Glutamatergic neuron (in vitro differentiated cells): ENCODE measurements at places on chromosomes 7 and 10. TPM values are rescaled to one million over a fixed set of nuclear protein-coding genes. Genes with fewer than 3 reads are reported as not detected.

Gene MYOZ1
- total RNA-seq, result 0.64 TPM

- DNase-seq, result no peak
Measured at GRCh38 chr10:11609492-11610093, 1.9 kb downstream of the USP6NL start.

DNA sequence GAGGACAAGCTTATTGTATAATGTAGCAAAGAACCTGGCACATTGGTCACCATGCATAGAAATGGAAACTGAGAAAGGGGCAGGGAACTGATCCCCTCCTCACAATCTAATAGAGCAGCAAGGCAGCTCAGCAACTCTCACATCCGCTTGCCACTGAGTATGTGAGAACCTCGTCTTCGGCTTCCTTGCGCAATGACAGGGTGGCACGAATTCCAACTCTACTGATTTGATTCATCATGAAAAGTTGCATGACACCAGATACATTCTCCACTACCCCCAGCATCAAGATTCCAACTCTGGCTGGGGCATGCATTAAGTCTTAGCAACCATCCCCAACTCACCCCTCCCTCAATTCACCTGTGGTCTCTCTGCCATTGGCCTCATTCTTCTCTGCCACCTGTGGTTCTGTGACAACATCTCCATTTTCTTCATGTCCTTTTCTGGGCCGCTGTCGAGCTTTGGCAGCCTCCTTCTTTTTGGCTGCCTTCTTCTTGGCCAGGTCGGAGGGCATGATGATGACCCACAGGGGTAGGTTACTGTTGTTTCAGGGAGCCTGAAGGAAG lies 976 bp downstream of the ABCF2 start:
- no peak for DNase-seq

Gene NCAPG2
- 27.2 TPM for total RNA-seq

- DNase-seq, result no peak
Measured at GRCh38 chr10:126716366-126716765, 45.9 kb upstream of the C10orf90 start.

DNA sequence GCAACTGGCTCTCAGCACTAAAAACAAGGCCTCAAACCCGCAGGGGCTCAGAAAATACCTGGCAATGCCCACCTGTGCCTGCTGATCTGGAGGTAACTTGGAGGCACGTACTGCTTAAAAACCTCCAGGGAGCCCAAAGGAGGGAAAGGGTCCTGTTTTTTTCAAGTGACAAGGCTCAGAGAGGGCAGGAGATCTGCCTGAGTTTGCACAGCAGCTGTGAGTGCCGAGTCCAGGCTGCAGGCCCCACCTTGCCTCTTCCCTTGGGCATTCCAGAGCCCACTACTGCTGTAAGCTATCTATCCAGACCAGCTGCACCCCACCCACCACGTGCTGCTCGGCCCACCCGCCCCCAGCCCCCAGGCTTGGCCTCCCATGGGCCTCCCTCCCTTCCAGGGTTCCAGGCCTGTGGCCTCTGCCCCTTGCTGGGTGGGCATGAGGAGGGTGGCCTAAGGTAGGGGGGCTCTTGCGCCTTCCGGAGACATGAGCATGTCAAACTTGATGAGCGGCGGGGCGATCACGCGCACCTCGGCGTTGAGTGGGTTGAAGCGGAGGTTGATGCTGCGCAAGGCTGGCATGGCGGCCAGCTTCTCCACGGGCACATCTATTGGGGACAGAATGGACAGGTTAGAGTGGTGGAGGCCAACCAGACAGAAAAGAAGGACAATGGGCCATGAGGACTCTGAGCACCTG lies 17.2 kb upstream of the NPFFR1 start:
- no peak for DNase-seq

GRCh38 chr7:142380069-142380468 lies 122.2 kb upstream of the PRSS58 start:
- peak; percentile 41 for DNase-seq

DNA sequence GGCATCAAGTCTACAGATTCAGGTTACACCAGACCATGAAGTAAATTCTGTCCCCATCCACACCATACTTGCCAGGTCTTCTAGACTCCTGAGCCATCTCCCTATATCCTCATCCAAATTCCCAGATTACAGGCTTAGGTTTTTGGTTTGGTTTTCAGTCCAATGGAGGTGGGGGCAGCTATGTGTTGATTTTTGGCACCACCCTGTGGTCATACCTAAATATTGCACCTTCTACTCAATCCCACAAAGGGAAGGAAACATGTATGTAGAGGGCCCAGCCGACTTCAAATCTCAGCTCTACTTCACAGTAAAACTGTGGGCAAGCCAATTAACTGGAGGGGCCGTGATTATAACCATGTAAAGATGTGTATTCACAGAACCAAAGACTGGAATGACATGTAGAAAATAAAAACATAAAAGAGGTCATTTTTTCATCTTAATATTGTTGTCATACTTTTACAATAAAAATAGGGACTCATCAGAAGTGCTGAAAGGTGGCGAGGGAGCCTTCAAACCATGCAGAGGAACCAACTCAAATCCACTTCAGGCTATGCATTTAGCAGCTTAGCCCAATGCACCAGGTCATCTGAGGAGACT lies 19.8 kb downstream of the ERCC6 start:
- DNase-seq, result no peak

Gene PRPS1L1
- not detected for total RNA-seq

GRCh38 chr7:36203071-36203790 lies 50.2 kb downstream of the EEPD1 start:
- no peak for DNase-seq

DNA sequence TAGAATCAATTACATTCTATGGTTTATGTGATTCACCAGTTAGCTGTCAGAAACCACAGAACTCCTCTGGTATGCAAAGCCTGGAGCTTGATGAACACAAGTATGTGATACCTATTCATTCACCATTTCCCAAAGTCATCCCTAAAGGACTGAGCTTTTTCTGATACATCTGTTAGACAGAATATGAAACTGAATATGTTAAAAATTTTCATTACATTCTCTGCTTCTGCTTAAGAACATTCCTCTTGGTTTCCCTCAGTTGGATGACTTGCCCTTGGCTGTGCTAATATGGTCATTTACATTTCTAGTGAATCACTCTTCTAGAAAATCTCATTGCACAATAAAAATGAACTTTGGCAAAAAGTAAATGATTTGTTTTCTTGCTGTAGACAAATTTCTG lies 10.8 kb upstream of the PON1 start:
- no peak for DNase-seq

DNA sequence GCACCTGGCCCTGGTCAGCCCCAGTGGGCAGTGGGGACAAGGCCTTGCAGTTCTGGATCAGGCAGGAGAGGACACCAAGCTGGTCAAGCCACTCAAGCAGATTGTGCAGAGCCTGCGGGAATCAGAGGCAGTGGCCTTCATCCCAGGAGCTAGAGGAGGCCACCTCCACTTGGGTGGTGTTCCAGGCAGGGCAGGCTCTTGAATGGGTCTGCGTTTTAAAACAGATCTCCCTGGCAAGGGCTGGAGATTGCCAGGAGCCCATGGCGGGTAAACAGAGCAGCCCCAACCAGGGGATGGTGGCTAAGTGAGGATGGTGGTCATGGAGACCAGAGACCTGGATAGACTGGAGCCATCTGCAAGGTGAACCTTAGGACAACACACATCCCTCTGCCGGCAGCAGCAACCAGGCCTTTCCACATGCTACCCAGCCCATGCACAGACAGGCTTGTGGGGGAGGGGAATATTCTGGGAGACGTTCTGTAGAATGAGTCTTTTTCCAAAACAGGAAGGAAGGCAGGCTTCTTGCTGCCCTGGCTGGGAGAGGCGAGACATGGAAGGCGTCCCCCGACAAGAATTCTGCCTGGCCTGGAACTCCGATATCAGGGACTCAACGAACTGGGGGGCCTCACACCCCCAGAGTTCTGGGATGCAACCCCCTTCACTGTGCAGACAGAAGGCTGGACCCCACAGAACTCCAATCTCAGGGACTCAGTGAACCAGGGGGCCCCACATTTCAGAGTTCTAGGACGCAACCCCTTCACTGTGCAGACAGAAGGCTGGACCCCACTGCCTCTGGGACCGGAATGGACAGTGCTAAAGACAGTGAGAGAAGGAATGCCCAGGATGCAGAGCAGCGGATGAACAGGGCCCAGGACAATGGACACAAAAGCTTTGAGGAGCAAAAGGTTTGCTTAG lies 264.8 kb downstream of the PTPRN2 start:
- DNase-seq, result no peak

Gene TRIM73
- 11.2 TPM for total RNA-seq

DNA sequence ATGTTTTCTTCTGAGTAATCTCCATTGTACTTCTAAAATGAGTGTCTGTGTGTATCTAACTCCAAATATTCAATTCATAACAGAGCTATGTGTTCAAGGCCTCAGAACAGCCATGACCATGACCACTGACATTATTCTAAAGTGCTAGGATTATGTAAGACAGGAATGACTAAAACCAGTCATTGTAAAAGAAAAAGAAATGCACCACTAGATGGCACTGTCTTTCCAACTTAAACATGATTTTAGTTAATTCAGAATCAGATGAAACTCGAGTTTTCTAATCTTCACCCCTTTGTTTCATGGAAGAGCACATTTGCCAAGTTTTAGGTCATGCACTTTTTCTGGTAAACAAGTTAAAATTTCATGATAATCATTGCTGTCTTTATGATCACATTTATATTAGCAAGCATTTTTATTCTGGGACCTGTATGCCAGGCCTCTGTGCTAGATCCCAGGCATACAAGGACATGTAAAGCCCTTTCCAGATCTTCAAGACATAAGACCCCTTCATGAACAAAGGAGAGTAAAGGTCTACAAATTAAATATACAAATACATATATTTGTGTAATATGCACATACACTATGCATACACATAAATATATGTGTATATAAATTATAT lies 26.1 kb upstream of the RSU1 start:
- no peak for DNase-seq

Gene GOT1
- total RNA-seq, result 37.2 TPM

GRCh38 chr7:134284952-134285351 lies 31.8 kb downstream of the SLC35B4 start:
- no peak for DNase-seq

- DNase-seq, result no peak
Measured at GRCh38 chr7:96718107-96719003, 8.7 kb upstream of the SEM1 start.

Gene GALNT17
- total RNA-seq, result 42.0 TPM

Gene SPDYE2
- not detected for total RNA-seq

GRCh38 chr7:117325836-117326235 lies 3.0 kb upstream of the WNT2 start:
- no peak for DNase-seq

DNA sequence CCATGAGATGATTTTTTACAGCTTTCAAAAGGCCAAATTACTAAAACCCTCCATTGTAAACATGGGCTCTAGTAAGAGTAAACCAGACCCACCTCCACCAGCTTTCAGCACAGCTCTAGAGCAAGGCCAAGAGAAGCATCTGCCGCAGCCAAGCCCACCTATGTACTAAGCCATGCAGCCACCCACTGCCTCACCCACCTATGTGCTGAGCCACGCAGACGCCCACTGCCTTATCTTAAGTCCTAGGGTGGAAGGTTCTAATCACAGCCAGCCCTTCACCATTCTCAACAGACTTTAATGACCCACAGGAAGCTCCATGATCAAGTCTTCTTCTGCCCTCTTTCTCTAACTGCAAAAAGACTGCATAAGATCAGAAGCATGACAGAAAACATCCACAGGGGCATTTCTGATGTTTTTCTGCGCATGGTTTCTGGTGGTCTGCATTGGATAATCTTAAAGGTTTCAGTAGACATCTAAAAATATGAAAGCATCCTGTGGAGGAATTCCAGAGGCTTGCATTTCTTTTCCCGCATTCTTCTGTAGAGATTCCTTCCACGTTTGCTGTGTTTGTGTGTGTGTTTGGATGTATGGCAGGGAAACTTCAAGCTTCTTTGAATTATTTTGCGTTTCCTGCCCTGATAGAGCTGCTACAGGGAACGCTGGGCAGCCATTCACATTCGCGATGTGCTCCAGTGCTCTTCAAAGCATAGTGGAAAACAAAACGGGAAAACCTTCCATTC lies 286.1 kb upstream of the KLF6 start:
- no peak for DNase-seq

- DNase-seq, result no peak
Measured at GRCh38 chr10:61643316-61643751, 19.4 kb upstream of the CABCOCO1 start.

Gene BTBD16
- 0.98 TPM for total RNA-seq

GRCh38 chr7:158028290-158028941 lies 559.2 kb downstream of the PTPRN2 start:
- no peak for DNase-seq

Gene ST8SIA6
- not detected for total RNA-seq

Gene MKI67
- 14.7 TPM for total RNA-seq

- no peak for DNase-seq
Measured at GRCh38 chr10:117360994-117361667, 14.1 kb downstream of the PDZD8 start.

DNA sequence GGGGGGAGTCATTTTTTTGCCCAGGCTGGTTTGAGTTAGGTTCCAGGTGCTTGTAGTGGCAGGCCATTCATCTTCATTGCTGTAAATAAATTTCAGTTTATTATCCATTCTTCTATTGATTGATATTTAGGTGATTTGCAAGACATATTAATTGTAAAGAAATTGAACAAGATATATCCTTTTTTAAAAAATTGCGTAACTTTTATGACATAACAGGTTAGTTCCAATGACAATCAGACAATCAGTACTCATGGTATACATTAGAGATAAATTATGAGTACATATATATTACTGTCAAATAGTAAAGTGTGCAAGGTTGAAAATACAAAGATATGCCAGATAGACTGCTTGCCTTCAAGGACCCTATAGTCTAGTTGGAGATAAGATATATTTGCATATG lies 92.2 kb upstream of the GLCCI1 start:
- DNase-seq, result no peak

GRCh38 chr7:44097064-44097932 lies 6.8 kb upstream of the AEBP1 start:
- DNase-seq, result no peak

GRCh38 chr7:100675581-100676350 lies 2.2 kb downstream of the GNB2 start:
- peak; percentile 67 for DNase-seq

Gene TMEM130
- total RNA-seq, result 7.8 TPM

GRCh38 chr10:128967980-128968756 lies 498.9 kb upstream of the MGMT start:
- DNase-seq, result no peak

- no peak for DNase-seq
Measured at GRCh38 chr10:114430688-114431413, 26.5 kb upstream of the AFAP1L2 start.

Gene FZD8
- total RNA-seq, result 8.9 TPM

Gene SMO
- 5.9 TPM for total RNA-seq

- no peak for DNase-seq
Measured at GRCh38 chr10:83592337-83592935, 546.9 kb upstream of the GHITM start.

GRCh38 chr10:13414855-13415254 lies 66.8 kb upstream of the SEPHS1 start:
- DNase-seq, result no peak

Gene MINDY4
- 2.3 TPM for total RNA-seq

Gene THSD7A
- total RNA-seq, result 211 TPM

Gene PTTG1IP2
- not detected for total RNA-seq

- DNase-seq, result no peak
Measured at GRCh38 chr10:95517536-95518454, 43.4 kb downstream of the SORBS1 start.
